ENCODE measurements at places on chromosomes 7 and 10.

DNA sequence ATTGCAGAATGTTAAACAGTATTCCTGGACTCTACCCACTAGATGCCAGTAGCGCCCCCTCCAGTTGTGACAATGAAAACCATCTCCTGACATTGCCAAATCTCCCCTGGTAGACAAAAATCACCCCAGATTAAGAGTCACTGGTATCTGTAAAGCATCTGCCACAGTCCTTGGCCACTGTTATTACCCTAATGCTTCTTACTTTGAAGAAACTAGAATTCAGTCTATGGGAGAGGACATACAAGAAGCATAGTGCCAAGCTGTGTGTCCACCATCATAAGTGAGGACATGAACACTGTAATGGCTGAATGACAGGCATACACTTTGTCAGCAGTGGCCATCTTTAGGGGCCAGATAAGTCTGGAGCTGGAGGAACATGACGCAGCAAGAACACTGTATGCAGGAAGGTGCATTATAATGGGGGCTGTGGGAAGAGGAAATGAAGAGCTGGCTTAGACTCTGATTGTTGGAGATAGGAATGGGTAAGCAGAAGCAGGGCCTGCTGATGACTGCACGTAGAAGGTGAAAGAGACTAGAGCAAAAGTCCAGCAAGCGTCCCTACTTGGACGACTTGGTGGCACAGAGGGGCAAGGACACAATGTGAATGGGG lies 32.5 kb downstream of the CBX3 start:
- no peak for DNase-seq

- DNase-seq = no peak
These were observed 26.5 kb upstream of the TMEM254 start for GRCh38 chr10:80051993-80052392.

DNA sequence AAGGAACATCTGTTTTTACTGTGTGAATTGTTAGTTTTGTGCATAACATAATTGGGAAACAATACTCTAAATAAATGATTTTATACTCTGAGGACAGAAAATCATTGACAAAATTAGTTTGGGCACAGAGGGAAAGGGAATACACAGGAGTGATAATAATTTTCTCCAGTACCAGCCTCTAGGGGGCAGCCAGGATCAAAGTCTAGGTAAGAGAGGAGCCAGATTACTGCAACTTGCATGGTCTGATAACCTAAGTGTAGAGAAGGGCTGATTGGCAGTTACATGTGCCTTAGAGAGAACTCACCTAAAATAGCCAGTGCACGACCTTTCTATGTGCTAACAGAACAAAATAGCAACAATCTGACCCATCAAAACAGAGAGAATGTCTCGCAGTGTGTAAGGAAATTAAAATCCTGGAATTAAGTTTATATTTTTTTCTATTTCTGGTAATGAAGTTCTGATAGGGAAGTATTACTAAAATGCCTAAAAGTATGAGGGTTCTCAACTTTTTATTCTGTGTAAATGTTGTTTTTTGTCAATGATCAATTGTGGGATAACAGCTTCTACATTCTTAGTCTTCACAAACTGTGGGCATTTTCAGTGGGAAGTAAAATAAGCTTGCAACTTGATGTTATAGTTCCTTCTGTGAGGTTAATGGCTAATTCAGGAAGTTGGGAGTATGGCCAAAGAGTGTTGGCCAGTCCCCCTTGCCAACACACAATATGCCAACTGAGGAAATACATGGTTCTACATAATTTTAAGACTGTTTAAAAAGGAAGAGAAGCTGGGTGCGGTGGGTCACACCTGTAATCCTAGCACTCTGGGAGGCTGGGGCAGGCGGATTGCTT lies 66.4 kb downstream of the EXOC6 start:
- no peak for DNase-seq

DNA sequence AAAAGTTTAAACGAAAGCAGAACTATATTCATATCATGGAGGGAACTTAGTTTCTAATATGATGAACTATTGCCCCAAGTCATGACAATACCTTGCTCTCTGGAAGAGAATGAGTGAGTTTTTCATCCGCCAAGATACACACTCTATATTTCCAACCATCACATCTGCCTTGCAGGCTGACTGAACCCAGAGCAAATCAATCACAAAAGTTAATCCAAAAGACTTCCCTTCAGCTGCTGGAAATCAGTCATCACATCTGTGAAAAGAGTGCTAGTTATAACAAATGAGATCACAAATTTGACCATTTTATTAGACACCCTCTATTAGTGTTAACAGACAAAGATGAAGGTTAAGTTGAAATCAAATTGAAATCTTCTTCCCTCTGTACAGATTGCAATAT lies 261.7 kb upstream of the PRKCQ start:
- no peak for DNase-seq

GRCh38 chr10:35486297-35486990 lies 118.7 kb upstream of the GJD4 start:
- no peak for DNase-seq

GRCh38 chr10:104324221-104324686 lies 14.0 kb downstream of the ITPRIP start:
- DNase-seq = no peak

- DNase-seq = no peak
These were observed at the start of gene MRC1 for GRCh38 chr10:17808971-17809841. MRC1 (plus strand) TSS chr10:17809348; CDS start chr10:17809466, 118 bp downstream.

- no peak for DNase-seq
These were observed 90.1 kb upstream of the NANOS1 start for GRCh38 chr10:118939211-118940007.

DNA sequence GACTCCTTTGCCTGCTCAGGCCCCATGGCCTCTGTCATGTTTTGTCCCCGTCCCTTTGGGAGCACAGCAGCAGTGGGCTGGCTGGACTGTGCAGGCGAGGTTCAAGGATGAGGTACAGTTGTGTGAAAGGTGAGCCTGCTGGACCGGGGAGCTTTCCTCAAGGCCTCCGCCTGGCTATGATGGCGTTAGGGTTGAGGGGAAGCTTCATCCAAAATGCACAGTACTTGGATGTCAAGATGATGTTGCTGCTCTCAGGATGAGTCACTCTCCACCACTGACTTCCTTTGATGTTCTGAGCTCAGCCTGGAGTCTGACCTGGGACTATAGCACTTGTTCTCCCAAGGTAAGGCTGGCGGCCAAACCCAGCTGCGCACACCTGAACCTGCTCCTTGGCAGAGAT lies 152.7 kb upstream of the SHH start:
- no peak for DNase-seq

Measured in stimulated activated CD4-positive, alpha-beta T cell treated with anti-CD3 and anti-CD28 coated beads, Interleukin-15, amount 100 ng/mL, for 1 hour (primary cell).